ENCODE measurements at places on chromosomes 6 and 20.

GRCh38 chr6:134532694-134533624 lies 215.0 kb upstream of the SGK1 start:
- DNase-seq = no peak

DNA sequence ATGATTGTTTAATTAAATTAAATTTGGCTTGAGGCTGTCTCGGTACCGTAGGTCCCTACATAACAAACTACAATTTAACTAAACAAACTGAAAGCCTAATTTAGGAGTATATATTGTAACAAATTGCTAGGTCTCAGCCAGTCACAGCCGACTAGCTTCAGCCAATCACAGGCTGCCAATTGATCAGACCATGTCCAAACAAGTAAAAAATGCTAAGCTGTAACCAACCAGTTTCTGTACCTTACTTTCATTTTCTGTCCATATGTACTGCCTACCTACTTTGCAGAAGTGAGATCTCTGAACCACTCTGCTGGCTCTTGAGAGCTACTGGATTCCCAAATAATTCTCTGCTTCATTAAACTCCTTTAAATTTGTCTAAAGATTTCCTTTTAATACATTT lies 648.0 kb upstream of the GJE1 start:
- no peak for DNase-seq

- DNase-seq = no peak
Measured at GRCh38 chr20:57475388-57476083, 49.4 kb downstream of the CTCFL start.

DNA sequence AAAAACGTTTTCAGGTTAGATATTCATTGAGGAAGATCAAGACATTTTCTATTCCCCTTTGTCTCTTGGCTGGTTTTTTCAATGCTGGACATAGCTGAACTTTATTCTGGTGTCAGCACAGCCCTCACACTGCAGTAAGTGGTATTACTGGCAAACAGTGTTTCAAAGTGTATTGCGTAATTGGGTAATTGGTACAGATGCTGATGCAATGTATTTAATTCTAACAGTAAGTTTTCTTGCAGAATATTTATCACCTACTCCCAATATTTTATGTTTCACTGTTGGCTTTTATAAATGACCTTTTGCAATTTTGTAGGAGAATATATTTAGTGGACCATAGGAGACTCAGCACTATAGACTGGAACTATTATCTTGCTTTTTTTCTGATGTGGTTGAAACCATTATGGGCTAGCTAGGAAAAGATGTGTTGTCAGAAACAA lies 287.6 kb upstream of the SOX4 start:
- DNase-seq = no peak

DNA sequence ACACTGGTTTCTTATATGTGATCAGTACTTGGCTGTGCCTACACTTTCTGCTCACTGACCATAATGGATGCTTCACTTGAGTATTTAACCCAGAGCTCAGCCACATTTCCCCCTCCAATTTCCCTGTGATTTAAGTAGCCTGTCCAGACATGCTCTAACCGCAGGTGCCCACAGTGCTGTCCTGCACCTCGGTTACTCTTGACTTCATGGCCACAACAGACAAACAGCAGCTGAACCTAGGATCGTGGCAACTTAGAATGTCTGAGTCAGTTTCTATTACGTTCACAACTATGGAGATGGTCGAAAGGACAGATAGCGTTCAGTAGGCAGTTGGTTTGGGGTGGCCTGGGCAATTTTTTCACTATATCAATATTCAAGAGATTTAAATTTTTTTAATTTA lies 306.9 kb upstream of the SGK1 start:
- no peak for DNase-seq

DNA sequence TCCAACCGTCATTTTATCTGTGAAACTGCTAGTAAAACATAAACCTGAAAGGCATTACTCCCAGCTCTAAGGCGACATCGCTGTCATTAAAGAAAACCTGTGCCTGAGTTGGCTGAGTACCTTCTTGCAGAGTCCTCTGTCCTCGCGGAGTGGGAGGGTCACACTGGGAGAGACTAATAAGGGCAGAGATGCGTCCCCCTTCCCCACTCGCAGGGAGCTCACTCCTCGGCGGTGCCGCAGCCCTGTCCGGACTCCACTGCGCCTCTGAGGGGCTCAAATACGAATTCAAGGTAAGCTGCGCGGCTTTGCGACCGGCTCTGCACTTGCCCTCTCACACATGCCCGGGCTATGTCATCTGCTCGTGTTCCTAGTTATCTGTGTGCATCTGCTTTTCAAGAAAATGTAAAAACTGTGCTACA lies at the start of gene COL19A1:
COL19A1 (plus strand) TSS at position 206 of the 419 bp plus-strand sequence. CDS start 13,012 bp downstream, outside the sequence.
- peak; percentile 41 for DNase-seq

- DNase-seq = no peak
Measured at GRCh38 chr6:31763619-31763940, 1.1 kb downstream of the SAPCD1 start.

DNA sequence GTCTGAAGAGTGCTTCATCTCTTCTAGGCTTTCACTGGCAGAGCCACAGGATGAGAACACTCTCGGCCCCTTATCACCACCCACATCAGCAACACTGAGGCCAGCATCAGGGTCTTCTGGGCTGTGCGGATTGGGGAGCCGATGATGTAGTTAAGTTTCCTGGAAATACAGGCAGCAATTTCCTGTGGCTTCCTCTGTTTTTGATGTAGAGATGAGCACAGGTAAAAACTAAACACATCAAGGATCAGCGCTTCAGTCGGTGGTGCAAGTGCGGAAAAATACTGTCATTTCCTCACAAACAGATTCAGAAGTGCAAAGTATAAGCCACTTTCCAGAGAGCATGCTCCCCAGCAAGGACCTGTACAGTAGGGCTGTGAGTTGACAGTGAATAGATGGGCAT lies 62.6 kb downstream of the BACH2 start:
- DNase-seq = no peak

- no peak for DNase-seq
Measured at GRCh38 chr6:116695401-116695800, 14.4 kb downstream of the KPNA5 start.

GRCh38 chr6:122652431-122652830 lies 42.2 kb downstream of the PKIB start:
- DNase-seq = no peak

GRCh38 chr6:123901436-123901835 lies 97.8 kb downstream of the NKAIN2 start:
- no peak for DNase-seq

- peak; percentile 44 for DNase-seq
Measured at GRCh38 chr20:2693286-2694007, 867 bp downstream of the EBF4 start.

DNA sequence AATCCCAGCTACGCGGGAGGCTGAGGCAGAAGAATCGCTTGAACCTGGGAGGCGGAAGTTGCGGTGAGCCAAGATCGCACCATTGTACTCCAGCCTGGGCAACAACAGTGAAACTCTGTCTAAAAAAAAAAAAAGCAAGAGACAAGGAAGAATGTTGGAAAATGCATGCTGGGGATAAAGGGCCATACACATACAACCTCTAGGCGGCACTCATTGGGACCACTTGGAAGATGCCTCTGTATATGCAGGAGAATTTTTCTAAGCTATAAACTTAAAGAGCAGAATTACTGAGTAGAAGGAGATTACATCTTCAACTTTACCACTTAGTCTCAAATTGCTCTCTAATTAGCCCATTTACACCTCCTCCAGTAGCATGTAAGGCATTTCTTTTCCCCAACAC lies 42.8 kb downstream of the ZBTB9 start:
- no peak for DNase-seq

DNA sequence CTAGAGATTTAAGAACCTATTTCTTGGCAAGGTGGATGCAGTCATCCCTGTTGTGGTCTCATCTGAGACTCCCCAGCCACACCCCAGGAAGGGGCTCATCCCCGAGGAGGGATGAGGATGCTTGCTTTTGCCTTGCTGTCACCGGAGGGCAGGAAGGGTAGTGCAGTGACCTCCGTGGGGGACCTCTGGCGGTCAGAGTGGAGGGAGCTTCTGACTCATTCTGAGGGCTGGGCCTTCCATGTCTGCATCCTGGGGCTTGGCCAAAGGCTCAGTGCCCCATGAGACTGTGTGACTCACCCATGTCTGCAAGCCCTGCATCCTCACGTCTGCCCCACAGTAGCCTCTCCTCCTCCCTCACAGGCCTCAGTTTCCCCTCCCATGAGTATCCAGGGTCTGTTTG lies 38.7 kb downstream of the UQCC2 start:
- DNase-seq = peak; percentile 79

DNA sequence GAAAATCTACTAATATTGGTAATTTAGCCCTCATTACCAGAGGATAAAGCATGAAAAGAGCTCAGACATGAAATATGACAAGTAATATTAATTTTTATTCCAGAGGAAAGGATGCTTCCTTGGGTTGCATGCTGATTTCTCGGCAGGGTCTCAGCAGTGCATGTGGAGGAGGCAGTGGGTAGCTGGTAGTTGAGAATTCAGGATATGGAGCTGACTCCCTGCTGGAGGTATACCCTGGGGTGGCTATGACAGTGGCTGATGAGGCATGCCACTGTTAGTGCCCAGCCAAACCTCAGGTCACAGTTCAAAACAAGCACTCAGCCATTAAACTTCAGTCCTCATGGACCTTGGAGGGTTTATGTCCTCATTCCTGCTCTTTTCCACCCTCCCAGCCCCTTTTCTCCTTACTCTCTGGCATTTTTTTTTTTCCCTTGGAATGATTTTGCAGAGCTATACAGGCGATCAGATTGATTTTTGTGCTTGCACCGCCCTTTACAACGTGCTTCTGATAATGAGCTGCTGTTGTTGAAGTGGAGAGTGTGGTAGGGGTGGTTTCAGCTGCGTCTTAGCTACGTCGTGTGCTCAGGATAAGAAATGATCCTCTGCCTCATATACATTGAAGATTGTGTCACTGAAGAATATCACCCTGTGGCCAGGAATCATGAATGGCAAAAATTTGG lies 761.9 kb upstream of the MMS22L start:
- DNase-seq = no peak

DNA sequence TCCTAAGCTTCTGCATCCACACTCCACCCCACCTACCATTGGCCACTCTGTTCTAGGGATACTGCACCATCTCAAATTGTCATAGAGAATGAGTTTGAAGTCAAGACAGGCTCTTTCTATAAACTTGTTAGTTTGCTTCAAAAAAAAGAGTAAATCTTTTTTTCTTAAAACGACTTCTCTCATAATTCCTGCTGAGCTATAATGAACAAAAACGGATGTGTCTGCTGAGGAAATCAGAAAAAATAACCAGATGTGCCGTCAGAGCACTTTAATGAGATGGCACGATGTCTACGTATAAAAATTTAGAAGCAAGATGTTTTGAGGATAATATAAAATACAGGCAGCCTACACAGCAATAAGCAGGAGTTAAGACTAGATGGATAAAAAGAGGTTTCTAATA lies 24.0 kb upstream of the DDO start:
- DNase-seq = no peak

- DNase-seq = no peak
Measured at GRCh38 chr6:44353336-44353735, 10.9 kb downstream of the SPATS1 start.

GRCh38 chr6:152164957-152165356 lies 357.5 kb downstream of the ESR1 start:
- DNase-seq = no peak

DNA sequence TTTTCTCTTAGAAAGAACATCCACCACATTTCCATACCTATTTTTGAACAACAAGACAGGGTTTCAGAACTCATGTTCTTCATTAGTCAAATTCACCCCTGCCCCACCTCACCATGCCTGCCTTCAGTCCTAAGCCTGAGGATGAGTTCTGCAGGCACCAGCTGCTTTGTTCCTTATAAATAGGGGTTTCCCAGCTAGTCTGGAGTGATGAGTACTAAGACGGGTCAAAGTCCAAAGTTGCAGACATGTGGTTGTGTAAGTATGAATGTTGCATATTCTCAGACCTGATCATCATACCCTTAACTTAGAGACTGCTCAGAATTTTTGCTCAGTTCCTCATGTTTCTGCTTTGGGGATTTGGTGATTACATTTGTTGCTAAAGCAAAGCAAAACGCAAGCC lies 257.7 kb upstream of the CDYL start:
- DNase-seq = no peak

DNA sequence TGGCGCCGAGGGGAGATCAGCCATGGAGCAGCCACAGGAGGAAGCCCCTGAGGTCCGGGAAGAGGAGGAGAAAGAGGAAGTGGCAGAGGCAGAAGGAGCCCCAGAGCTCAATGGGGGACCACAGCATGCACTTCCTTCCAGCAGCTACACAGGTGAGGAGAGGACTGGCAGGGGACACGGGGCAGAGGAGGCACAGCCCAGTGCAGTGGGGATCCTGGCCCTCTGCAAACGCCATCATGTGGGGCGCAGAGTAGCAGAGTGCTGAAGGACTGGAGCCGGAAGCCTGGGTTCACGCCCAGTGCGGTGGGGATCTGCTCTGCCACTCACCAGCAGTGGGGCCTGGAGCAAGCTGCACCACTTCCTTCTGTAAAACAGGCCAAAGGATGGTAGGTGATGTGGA lies 41.1 kb upstream of the FANCE start:
- no peak for DNase-seq

DNA sequence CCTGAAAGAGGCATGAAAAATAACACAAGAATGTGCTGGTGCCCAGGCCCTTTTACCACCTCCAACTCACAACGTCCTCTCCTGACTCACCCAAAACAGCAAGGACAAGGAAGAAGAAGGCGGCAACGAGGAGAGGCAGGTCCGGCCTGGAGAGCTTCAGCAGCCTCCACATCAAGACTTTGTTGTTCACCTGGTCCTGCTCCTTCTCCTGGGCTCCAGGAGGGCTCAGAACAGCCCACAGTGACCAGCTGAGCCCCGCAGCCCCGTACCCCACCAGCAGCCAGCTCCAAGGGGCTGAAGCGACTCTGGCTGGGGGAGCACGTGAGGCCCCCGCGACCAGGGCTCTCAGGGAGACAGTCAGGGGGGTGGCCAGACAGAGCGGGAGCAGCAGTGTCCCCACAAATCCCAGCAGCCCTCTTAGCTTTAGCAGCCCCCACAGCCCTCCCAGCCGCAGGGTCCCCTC lies 857 bp downstream of the TAP2 start:
- no peak for DNase-seq

- no peak for DNase-seq
Measured at GRCh38 chr6:144647971-144648651, 363.0 kb downstream of the UTRN start.

DNA sequence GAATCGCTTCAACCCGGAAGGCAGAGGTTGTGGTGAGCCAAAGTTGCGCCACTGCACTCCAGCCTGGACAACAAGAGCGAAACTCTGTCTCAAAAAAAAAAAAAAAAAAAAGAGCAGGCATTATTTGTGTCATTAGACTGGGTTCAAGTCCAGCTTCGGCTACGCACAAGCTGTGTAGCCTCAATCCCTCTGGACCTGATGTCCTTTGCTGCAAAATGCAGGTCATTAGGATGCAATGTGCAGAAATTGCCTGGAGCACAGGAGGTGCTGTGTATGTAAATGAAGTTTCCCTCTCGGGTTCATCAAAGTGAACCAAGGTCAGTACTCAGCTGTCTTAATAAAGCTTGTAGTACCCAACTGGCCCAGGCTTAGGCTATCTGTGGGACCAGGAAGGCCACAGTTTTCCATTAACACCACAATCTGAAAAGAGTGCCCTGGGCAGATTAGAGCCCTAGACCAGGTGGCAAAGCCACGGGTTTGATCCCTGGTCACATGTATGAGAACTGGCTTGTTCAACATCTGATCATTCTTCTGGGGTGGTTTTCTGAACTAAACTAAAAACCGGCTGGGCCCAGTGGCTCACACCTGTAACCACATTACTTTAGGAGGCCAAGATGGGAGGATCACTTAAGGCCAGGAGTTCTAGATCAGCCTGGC lies 155.3 kb downstream of the ZMYND8 start:
- DNase-seq = no peak
